Stromal cell of bone marrow (primary cell): ENCODE measurements at places on chromosomes 5 and 9.
A peak's percentile ranks its signal among the peaks of the same experiment; 100 is the strongest.

DNA sequence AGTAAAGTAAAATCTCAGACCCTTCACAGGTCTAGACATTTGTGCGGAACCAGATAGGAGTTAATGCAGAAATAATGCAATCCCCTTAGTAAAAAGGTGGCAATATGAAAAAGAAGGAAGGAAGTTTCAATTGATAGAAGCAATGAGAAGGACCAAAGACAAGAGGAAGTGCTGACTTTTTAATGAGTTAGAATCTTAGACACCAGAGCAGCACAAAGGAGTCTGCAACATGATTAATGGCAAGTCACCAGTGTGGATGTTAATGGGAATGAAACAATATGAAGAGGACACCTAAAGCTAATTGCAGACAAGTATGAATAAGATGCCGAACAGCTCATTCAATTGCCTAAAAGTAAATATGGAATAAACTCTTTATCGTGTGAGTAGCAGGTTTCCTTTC lies 50.9 kb downstream of the MEGF9 start:
- DNase-seq: no peak

DNA sequence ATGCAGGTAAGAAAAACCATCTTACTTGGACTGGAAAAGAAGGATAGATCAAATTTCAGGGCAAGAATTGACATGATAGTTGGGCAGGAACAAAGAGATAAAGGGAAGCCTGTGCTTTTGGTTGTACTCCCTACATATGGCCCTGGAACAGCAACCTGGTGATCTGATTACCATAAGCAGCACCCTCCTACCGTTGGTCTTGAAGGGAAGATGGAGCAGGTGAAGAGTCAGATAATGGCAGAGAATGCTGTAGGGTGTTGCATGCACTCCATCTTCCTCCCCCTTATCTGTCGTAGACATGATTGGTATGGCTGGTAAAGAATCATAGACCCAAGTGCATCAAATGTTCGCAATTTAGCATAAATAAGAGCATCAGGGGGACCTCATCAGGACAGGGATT lies 4.7 kb downstream of the IRGM start:
- DNase-seq: no peak

DNA sequence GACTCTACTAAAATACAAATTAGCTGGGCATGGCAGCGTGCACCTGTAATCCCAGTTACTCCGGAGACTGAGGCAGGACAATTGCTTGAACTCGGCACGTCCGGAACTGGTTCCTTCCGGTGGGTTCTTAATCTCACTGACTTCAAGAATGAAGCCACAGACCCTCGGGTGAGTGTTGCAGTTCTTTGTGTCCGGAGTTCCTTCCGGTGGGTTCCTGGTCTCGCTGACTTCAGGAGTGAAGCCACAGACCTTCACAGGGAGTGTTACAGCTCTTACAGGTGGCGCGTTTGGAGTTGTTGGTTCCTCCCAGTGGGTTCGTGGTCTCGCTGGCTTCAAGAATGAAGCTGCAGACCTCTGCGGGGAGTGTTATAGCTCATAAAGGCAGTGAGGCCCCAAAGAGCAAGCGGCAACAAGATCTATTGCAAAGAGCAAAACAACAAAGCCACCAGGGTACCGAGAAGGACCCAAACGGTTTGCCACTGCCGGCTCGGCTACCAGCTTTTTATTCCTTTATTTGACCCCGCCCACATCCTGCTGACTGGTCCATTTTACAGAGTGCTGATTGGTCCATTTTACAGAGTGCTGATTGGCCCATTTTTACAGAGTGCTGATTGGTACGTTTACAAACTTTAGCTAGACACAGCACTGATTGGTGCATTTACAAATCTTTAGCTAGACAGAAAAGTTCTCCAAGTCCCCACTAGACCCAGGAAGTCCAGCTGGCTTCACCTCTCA lies 28.6 kb upstream of the SLC6A19 start:
- DNase-seq: no peak

GRCh38 chr9:4620881-4621555 lies 41.1 kb upstream of the PLPP6 start:
- peak; percentile 43 for DNase-seq

DNA sequence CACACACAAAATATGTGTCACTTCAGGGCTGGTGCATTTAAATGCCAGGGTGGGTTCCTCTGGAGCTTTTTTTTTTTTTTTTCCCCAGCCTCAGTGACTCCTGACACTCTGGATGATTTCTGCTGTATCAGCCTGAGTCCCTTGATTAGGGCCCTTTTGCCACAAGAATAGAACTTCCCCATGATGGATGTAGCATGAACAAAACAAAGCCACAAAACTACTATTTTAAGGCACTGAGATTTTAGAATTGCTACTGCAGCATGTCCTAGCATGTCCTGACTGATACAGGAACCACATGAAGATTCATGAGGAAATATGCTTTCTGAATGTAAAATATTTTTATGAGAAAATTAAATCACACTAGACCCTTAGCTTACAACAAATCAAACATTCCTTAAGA lies 13.9 kb upstream of the ADGRD2 start:
- DNase-seq: no peak

DNA sequence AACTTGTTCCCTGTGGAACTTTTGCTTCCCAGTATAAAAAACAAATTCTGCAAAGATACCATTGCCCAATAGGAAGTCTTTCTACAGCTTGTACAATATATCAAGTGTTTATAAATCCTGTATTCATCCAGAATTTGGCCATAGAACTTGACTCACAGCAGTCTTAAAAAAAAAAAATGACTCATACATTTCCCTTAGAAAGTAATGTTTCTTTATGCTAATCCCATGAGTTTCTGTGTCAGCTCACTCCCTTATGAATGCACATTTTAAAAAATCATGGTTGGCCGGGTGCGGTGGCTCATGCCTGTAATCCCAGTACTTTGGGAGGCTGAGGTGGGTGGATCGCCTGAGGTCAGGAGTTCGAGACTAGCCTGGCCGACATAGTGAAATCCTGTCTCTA lies 89.3 kb upstream of the DMRT1 start:
- DNase-seq: peak; percentile 91
